ENCODE measurements at places on chromosomes 12 and 14. TPM values are rescaled to one million over a fixed set of nuclear protein-coding genes. Genes with fewer than 3 reads are reported as not detected.

ZNF10 gene
- 4.1 TPM for total RNA-seq

NTS gene
- not detected for total RNA-seq

GLIPR1L1 gene
- not detected for total RNA-seq

- DNase-seq, result no peak
Observed at GRCh38 chr12:16520328-16520727, 85.6 kb downstream of the LMO3 start.

DNA sequence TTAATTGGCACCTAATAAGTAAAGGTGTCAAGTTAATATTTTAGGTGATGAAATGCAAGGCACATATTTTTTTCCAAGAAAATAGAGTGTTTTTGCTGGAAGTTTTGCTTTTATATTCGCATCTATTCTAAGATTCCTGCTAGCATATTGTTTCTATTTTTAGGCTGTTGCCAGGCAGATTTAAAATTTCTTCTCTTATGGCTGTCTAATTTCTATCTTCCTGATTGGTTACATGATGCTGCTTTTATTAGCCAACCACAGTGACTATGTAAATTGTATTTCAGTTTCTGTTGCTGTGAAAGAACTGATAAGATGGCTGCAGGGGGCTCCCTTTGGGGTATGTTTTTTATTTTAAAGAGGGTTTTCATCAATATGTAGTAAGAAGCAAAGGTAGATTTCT, 42.7 kb downstream of the ATF7IP start:
- no peak for DNase-seq

DNA sequence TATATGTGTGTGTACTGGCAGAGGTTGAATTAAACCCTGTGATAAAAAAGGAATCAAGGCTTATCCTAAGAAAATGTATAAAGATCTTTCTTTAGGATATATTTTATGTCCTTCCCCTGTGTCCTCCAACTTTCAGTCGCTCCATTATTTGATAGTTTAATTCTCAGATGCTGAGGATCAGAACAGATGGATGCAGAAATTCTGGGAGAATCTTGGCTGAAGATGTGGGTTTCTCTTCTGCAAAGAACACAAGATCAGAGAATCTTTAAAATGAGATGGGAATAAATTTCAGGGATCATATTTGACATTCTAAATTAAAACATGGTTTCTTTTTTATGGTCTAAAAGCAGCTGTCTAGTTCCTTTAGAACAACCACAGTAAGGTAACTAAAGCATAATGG, 37.9 kb downstream of the LRFN5 start:
- DNase-seq, result no peak

- no peak for DNase-seq
Observed at GRCh38 chr14:58650857-58651256, 13.1 kb downstream of the DACT1 start.

DNA sequence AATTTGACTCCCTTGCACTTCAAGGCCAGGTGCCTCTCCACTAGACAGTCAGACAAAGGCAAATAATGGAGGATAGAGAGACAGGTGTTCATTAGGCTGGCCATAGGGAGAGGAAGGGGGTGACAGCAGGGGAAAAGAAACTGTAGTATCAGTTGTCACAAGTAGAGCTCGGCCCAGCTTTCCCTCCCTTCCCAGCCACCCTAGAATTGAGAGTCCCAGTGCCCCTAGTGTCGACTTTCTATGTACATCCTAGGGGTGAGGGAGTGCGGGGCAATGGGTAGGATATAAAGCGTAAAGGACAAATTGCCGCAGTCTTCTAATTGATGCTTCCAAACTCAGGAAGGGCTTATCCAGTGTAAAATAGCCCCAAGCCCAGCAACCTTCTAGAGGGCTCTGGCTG, 39.0 kb downstream of the BAZ2A start:
- no peak for DNase-seq

DNA sequence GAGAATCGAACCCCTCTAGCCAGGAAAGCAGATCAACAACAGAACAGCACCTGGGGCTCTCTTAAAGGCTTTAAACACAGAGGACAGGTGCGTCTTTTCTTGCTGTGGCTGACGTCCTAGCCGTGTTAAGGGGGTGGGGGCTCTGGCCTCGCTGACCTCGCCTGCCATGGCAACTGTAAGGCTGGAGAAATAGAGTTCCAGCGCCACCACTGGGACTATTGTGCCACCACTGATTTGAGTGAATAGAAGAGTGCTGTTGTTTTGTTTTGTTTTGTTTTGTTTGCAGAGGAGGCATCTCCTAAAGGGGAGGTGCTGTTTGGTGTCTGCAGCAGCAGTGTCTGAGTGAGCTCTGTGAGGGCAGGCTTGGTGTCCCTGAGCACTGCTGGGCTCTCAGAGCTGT, 34.2 kb upstream of the PRMT8 start:
- DNase-seq, result no peak

LBHD2 gene
- total RNA-seq, result not detected

- DNase-seq, result no peak
Observed at GRCh38 chr12:92121826-92122225, 23.8 kb downstream of the BTG1 start.

GRCh38 chr12:106073179-106073578, 65.6 kb downstream of the NUAK1 start:
- no peak for DNase-seq

DNA sequence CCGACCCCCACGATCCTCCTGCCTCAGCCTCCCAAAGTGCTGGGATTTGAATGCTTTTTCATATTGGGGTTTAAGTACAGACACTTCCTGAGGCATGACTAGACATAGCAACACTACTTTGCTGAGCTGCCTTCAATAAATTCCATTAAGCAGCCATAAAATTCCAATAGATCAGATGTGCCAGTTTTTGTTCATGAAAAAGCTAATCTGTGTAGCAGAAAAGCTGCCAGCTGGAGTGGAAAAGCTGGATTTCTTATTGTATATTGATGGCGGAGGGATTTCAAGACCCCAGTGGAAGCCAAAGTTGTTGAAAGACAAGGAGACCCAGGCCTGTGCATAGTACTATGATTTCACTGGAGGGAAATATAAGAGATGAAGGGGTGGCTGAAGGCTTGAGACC, 209.0 kb upstream of the NUDT4 start:
- no peak for DNase-seq

TOMM20L gene
- total RNA-seq, result not detected

GRCh38 chr12:116153983-116154382, 123.5 kb downstream of the MED13L start:
- no peak for DNase-seq

CACNA2D4 gene
- 13.3 TPM for total RNA-seq

DNA sequence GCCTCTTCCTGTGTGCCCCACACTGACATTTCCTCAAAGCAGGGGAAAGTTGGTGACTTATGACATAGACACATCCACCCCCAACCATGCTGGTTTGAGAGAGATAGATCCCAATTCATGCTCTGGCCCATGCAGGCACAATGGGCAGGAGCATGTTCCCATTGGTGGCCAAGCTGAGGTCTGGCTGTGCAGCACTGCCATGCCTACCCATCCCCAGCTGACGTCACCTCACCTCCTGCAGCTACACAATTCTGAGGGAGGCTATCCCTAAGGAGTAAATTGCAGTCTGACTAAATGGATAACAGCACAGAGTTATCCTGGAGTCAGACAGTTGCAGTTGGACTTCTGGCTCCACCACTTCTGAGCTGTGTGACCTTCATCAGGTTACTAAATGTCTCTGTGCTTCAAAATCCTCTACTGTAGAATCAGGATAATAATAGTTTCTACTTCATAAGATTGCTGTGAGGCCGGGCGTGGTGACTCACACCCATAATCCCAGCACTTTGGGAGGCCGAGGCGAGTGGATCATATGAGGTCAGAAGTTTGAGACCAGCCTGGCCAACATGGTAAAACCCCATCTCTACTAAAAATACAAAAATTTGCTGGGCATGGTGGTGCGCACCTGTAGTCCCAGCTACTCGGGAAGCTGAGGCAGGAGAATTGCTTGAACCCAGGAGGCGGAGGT, 323.9 kb downstream of the BCL11B start:
- DNase-seq, result no peak

PTPN21 gene
- not detected for total RNA-seq

DNA sequence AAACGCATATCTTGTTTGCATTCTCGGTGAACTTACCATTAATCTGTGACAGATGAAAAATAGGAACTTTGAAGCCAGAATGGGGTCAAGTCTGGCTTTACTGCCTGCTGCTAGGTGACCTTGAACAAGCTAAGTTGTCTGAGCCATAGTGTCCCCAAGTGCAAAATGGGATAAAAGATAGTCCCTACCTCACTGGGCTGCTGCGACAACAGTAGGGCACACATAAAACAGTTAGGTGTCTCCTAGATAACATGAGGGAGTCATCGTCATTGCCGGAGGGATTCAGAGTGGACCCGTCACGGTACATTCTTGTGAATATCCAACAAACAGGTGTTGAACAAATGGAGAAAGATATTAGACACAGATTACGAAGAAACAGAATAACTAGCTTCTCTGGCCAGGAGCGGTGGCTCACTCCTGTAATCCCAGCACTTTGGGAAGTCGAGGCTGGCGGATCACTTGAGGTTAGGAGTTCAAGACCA, 71.2 kb downstream of the NINJ2 start:
- no peak for DNase-seq

DNA sequence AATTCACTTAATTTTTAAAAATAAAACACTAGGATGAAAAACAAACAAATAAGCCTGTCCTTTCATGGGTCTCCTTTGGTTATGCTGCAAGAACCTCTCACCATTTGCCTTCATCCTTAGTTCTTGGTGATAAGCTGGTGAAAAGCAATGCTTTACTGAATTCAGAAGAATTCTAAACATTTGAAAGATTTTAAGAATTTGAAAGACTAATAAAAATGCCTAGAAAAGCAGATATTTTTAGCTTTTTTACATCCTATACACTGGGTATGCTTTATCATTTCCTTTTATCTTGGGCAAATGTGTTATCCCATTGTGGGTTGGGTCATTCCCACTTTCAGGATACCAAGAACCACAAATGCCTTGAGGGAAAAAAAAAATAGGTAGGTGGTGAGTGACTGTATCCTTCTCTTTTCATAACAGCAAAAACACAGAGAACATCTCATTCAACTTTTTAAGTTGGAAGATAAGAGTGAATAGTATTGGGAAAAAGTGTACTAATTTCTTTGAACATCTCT, 197.1 kb upstream of the ABCD2 start:
- no peak for DNase-seq

GRCh38 chr12:64525461-64526160, 73.7 kb downstream of the TBK1 start:
- DNase-seq, result no peak

DNA sequence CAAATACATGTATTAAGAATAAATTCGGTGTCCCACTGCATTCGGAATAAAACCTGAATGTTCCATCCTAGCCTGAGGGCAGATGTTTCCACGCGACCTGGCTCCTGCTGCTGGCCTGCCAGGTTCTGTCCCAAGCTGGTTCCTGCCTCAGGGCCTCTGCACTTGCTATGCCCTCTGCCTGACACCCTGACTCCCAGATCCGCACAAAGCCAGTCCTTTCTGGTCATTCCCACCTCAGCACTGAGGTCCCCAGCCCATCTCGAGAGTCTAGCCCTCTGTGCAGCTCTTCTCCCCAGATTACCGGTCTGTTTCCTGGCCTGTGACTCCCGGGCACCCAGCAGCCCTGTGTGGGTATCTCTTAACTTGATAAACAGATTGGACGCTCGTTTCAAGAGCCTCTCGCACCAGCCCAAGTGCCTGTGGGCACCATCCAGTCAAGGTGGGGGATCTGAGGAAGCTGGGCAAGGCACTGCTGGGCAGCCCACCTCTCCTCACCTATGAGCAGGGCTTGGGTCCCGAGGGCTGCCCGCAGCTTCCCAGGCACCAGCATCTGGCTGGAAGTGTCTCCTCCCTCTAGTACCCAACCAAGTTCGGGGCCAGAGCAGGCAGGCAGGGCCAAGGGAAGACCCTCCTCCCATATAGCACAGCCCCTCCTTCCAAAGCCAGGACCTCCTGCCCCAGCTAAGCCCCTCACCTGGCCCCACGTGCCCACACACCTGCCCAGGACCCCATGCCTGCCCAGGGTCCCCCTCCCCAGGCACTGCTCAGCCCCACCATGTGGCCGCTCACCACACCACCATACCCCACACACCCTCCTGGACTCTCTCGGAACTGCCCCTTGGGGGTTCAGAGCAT, 132.2 kb downstream of the NCOR2 start:
- DNase-seq, result no peak

DNA sequence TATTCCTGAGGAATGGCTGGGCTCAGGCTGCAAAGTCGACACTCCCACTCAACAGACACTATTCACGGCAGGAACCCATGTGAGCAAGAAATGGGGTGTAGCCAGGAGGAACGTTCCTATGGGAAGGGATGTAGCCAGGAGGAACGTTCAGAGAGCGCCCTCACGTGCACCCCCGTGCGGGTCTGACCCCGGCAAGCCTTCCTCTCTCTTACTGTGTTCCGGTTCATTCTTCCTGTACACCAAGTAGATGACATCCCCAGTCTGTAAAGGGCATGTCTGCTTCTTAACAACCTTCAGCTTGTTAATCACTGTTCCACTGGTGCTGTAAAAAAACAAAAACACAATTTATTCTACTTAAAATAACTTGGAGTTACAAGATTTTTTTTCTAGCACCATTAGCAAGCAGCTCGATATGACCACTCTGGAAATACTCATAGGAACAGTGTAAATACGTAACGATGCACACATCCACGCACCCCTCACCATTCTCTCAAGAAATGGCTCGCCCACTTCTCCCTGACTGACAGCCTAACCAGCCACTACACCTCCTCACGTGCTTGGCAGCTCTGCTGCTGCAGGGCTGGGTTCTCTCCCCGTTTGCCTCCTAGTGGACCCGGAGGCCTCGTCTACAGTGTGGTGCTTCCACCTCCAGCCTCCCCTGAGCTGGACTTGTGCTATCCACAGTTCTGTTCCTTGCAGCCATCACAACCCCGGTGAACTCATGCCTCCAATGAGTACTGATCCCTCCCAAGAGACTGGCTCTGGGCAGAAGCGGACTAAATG, 15.1 kb downstream of the CHFR start:
- no peak for DNase-seq

LRP6 gene
- total RNA-seq, result 2.5 TPM

GRCh38 chr12:70948236-70948975, 27.9 kb upstream of the PTPRR start:
- no peak for DNase-seq

RIMBP2 gene
- total RNA-seq, result not detected

- no peak for DNase-seq
Observed at GRCh38 chr12:70619471-70620152, 17.6 kb downstream of the PTPRB start.
